Neural progenitor cell (in vitro differentiated cells): ENCODE measurements at places on chromosomes 1 and 21. TPM values are rescaled to one million over a fixed set of nuclear protein-coding genes. Genes with fewer than 3 reads are reported as not detected.

Gene ADAMTSL4
- total RNA-seq: not detected in 2 replicates

DNA sequence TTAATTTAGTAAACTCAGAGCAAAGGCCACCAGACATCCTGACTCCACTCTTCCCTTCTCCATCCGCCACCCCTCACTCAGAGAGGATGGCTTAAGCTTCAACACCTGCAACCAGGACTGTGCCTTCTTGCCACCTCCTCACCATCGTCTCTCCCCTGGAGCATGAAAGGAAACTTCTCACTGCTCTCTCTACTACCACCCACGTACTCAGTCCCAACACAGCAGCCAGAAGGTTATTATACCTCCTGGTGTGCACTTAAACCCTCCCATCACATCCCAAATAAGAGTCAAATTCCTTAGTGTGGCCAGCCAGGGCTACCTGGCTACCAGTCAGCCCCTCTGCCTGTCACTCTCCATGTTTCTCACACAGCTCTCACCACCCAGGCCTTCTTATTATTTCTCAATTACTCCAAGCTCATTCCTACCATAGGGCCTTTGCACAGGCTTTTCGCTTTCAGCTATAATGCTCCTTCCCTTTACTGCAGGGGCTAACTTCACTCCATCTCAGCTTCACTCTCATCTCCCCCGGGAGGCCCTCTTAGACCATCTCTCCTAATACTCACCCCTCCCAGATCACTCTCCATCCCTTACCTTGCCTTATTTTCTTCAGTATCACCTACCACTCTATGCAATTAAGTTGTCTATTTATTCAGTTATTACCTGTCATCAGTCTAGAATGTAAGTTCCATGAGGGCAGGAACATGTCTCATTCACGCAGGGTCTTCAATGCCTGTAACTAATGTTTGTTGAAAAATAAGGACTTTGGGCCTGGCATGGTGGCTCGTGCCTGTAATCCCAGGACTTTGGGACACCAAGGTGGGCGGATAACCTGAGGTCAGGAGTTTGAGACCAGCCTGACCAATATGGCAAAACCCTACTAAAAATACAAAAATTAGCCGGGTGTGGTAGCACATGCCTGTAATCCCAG lies 137.5 kb downstream of the TOMM20 start:
- peaks cover 25% of the 10 kb centered on the region for H3K4me1 ChIP-seq
- no peak overlapping the region for H3K27ac ChIP-seq
- H3K36me3 ChIP-seq: no peaks in the 10 kb centered on the region

GRCh38 chr1:197915260-197915861 lies 1.8 kb upstream of the LHX9 start:
- DNase-seq: peak; percentile 85
- peaks cover 99% of the 10 kb centered on the region for H3K27me3 ChIP-seq
- H3K4me1 ChIP-seq: peaks cover 86% of the 10 kb centered on the region
- H3K4me3 ChIP-seq: peak overlapping the region; percentile 55

GRCh38 chr1:89878256-89878655 lies 57.4 kb downstream of the LRRC8D start:
- no peaks in the 10 kb centered on the region for H3K27me3 ChIP-seq
- no peaks in the 10 kb centered on the region for H3K36me3 ChIP-seq
- H3K27ac ChIP-seq: no peak overlapping the region

- no peaks in the 10 kb centered on the region for H3K36me3 ChIP-seq
- H3K4me3 ChIP-seq: no peak overlapping the region
- no peaks in the 10 kb centered on the region for H3K4me1 ChIP-seq
- no peak overlapping the region for H3K27ac ChIP-seq
- DNase-seq: peak; percentile 84
- no peaks in the 10 kb centered on the region for H3K27me3 ChIP-seq
Measured at GRCh38 chr21:37711836-37712568, 204.3 kb downstream of the KCNJ6 start.

DNA sequence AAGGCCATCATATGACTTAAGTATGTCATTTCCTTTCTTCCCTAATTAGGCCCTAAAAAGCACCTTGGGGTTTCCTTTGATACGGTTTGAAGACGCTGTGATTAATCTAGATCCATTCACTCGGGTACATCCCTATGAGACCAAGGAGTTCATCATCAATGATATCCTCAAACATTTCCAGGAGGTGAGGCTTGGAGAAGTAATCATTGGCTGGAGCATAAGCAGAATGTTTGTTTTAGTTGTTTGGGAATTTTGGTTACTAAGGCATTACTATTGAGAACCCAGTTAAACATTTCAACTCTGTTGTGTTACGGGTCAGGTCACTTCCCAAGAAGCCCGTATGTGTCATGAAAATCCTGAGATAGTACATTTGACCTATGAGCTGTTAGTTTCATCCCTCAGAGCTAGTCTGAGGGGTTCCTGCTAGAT lies 185.2 kb downstream of the VPS13D start:
- peaks cover 13% of the 10 kb centered on the region for H3K36me3 ChIP-seq
- no peaks in the 10 kb centered on the region for H3K27me3 ChIP-seq
- no peaks in the 10 kb centered on the region for H3K4me1 ChIP-seq

- no peak overlapping the region for H3K4me3 ChIP-seq
- no peaks in the 10 kb centered on the region for H3K27me3 ChIP-seq
- no peak for DNase-seq
- no peaks in the 10 kb centered on the region for H3K36me3 ChIP-seq
Measured at GRCh38 chr1:183568176-183569021, 21.9 kb downstream of the NCF2 start.

- H3K4me3 ChIP-seq: peak overlapping the region; percentile 64
- no peaks in the 10 kb centered on the region for H3K27me3 ChIP-seq
- no peak for DNase-seq
- H3K27ac ChIP-seq: no peak overlapping the region
- H3K36me3 ChIP-seq: no peaks in the 10 kb centered on the region
Measured at GRCh38 chr1:6625584-6626149, 999 bp downstream of the THAP3 start.

Gene PRR9
- not detected in 2 replicates for total RNA-seq

GRCh38 chr1:170030212-170030611 lies 44.3 kb downstream of the KIFAP3 start:
- no peaks in the 10 kb centered on the region for H3K36me3 ChIP-seq
- H3K27ac ChIP-seq: no peak overlapping the region

Gene LINGO4
- total RNA-seq: not detected in 2 replicates

Gene KCTD3
- 52.7 and 70.1 TPM in 2 replicates for total RNA-seq

DNA sequence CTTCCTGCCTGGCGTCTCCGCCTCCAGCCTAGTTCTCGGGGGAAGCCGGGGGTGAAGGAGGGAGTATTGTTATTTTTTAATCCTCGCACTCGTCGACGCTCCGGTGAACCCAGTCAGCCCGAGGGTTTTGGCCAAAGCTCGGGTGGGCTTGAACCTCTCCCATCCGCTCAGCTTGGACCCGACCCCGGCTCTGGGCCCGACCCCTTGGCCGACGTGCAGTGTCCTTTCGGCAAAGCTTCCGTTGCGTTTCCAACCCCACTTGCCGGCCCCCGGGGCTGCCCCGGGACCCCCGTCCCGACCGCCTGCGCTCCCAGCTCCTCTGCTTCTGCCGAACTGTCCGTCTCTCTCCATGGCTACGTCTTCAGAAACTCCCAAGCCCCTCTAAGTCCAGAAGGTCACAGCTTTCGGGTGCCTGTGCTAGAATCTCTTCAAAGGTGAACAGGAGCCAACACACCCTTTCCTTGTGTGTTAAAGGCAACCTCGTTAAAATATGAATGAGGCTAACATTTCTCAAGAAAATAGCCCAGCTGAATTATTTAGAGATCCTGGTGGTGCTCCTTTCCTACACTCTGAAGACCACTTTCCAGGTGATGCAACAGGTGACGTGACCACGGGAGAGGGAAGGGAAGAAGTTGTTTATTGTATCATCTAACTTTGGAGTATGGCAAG lies 647 bp downstream of the DESI2 start:
- H3K4me3 ChIP-seq: peak overlapping the region; percentile 98
- peaks cover 5% of the 10 kb centered on the region for H3K36me3 ChIP-seq
- H3K4me1 ChIP-seq: peaks cover 35% of the 10 kb centered on the region
- peak overlapping the region; percentile 86 for H3K27ac ChIP-seq

Gene CADM3
- total RNA-seq: 6.9 and 15.3 TPM in 2 replicates

GRCh38 chr1:8698937-8699447 lies 118.4 kb downstream of the RERE start:
- no peak overlapping the region for H3K27ac ChIP-seq
- H3K4me1 ChIP-seq: peaks cover 47% of the 10 kb centered on the region
- H3K27me3 ChIP-seq: no peaks in the 10 kb centered on the region
- no peak for DNase-seq

DNA sequence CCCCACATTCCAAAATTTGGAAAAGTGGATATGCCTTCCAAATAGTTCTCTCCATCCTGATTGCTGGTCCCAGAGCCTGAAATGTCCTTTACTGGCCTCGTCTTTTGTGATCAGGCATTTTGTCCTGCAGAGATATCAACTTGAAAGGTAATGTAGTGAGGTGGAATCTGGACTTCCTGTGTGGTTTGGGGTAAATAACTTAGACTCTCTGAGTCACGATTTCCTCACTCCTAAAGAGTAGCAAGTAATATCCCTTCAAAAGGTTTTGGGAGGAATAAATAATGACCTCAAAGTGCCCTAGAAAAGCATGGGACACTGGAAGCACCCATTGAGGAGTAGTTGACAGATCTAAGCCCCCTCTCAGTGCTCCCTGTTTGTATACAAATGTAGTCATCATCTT lies 426.6 kb downstream of the OMA1 start:
- no peaks in the 10 kb centered on the region for H3K36me3 ChIP-seq
- no peak overlapping the region for H3K4me3 ChIP-seq
- no peaks in the 10 kb centered on the region for H3K27me3 ChIP-seq
- H3K4me1 ChIP-seq: peaks cover 13% of the 10 kb centered on the region
- no peak for DNase-seq

DNA sequence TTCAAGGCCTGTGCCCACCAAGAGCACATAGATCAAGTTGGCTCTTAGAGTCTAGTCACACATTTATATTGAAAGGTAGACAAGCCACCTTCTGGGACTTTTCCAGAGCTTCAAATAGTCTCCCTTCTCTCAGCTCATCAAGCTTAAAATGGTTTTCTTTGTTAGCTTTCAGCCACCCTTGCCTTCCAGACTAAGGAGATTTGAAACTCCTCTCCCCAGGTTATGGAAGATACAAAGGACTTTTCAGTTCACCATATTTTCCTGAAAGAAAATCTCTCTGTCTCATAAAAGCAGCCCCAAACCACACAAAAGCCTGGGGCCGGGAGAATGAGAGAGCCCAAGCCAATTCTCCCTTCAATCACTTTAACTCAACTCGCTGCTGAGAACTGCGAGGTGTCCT lies 134.1 kb downstream of the ZC3H11B start:
- peaks cover 17% of the 10 kb centered on the region for H3K4me1 ChIP-seq
- peak; percentile 25 for DNase-seq
- no peaks in the 10 kb centered on the region for H3K27me3 ChIP-seq
- no peaks in the 10 kb centered on the region for H3K36me3 ChIP-seq
